Foreskin melanocyte (primary cell): ENCODE measurements at places on chromosomes 6 and 20.

- no peak for DNase-seq
These were observed 68.4 kb downstream of the HDGFL1 start for GRCh38 chr6:22637782-22638181.

- DNase-seq, result no peak
These were observed 53.1 kb downstream of the SLC35D3 start for GRCh38 chr6:136975089-136975715.

- DNase-seq, result no peak
These were observed 412.6 kb upstream of the PLCB4 start for GRCh38 chr20:8656335-8656734.

- peak; percentile 48 for DNase-seq
These were observed 59.9 kb downstream of the ENPP1 start for GRCh38 chr6:131867744-131868143.

GRCh38 chr6:158854214-158855101, 35.3 kb upstream of the EZR start:
- DNase-seq, result no peak

DNA sequence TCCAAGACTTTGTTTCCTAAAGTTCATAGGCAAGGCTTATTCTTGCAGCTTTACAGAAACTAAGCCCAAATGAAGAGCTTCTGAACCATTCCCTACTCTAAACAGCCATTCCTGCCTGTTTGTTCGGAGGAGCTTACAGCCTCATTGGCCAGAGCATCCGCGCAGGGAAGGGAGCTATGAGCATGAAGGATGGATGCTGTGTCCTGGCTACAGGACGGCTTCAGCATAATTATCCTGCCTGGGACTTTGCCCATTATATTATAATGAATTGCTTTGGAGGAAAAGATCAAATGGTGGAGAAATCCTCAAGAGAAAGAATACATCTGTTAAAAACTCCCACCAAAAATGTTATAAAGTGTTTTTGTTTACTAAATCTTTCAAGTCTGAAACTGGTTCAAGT, 378.2 kb upstream of the BTBD3 start:
- DNase-seq, result no peak

DNA sequence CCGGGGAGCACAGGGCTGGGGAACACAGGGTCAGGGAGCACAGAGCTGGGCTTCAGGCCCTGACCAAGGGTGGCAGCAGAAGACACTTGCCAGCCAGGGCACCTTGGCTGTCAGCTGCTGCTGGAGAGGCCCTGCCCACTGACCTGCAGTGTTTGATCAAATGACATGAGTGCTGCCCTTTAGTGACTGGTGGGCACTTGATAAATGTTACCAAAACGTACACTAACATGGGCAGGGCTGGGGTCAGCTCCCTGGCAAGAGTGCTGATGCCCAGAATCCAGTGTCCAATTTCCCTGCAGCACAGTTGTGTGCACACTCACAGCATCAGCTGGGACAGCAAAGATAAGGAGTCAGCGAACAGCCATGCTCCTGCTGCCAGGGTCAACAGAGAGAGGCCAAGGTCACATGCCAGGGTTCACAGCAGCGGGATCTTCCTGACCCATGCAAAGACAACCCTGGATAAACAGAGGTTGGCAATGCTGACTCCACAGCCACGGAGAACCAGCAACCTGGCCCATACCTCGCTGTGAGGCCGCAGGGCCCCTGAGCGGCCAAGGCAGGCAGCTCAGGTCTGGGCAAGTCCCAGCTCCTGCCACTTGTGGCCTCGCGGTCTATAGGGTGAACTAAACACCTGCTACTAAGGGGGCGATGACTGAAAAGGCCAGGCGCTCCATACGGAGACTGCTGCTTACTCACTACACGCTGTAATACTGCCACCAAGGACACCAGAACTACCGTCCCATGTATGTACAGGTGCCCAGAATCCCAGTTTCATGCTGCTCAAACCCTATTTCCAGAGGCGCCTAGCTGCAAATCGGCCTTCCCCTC, 46.3 kb downstream of the NINL start:
- no peak for DNase-seq

DNA sequence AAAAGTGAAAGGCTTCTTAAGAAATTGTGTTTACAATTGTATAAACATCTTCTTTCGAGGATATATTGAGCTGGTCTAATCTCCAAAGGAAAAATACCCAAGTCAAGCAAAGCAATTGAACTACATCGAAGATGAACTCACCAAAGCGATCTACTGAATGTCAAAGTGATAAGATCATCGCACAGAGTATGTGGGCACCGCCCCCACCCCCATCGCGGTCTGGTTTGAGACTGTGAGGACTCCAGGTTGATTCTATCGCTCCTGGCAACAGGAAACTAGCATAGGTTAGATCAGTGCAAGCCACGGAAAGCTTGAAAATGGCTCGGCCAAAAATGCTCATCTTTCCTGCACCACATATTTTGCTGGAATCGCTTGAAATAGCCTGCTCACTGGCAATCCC, 133.2 kb upstream of the RPS6KA2 start:
- DNase-seq, result no peak

- no peak for DNase-seq
These were observed 138.7 kb upstream of the SLC24A3 start for GRCh38 chr20:19073584-19074218.

- no peak for DNase-seq
These were observed 28.5 kb upstream of the CITED2 start for GRCh38 chr6:139402876-139403386.

- no peak for DNase-seq
These were observed 95.8 kb downstream of the CLVS2 start for GRCh38 chr6:123091896-123092271.

DNA sequence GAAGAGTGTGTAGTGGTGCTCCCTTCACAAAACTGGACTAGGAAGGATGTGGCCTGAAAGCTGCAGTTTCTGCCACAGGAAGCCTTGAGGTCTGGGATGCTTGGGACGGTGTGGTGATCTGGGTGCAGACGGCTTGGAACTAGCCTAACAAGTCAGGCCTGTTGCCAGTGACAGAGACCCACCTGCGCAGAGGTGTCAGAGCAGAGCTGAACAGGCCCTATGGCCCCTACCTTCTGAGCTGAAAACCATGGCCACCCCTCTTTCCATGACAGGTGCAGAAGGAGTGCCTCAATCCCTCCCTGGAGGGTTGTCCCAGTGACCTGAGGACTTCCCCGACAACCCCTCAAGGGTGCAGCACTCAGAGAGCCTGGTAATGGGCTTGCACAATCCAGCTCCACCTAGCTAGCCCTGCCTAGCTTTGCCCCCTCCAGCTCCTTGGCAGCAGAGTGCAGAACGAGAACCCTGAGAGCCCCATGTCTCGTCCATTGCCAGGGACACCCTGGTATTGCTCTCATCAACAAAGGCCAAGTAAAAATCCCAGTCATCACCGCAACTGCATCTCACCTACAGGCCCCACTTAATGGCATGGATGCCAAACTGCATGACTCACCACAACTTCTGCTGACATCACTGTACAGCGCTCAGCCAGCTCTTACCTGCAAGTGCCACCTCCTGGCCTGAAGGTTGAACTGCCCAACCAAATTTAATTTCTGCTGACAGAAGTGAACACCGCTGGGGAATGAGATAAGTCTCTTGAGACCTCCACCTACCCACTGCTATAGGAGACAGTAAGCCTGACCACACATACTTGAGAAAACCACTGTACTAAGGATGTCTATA, 563.1 kb downstream of the TFAP2A start:
- no peak for DNase-seq

GRCh38 chr20:6420336-6420735, 297.5 kb upstream of the FERMT1 start:
- no peak for DNase-seq

DNA sequence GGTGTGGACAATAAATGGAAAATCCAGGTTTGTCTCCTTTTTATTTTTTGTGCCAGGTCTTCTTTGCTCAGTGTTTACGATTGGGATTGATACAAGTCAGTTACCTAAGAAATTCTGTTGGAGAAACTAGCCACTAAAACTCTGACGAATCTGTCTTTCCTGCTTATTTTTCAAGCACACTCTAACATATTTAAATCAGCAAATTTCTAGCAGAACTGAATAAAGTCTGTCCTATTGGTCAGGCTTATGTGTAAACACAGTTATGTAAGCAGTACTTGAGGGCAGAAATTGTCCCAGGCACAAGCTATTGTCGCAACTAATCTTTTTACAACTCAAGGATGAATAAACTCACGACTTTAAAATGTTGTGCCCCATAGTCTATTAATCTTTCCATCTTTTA, 12.1 kb upstream of the EXOC2 start:
- DNase-seq, result no peak

DNA sequence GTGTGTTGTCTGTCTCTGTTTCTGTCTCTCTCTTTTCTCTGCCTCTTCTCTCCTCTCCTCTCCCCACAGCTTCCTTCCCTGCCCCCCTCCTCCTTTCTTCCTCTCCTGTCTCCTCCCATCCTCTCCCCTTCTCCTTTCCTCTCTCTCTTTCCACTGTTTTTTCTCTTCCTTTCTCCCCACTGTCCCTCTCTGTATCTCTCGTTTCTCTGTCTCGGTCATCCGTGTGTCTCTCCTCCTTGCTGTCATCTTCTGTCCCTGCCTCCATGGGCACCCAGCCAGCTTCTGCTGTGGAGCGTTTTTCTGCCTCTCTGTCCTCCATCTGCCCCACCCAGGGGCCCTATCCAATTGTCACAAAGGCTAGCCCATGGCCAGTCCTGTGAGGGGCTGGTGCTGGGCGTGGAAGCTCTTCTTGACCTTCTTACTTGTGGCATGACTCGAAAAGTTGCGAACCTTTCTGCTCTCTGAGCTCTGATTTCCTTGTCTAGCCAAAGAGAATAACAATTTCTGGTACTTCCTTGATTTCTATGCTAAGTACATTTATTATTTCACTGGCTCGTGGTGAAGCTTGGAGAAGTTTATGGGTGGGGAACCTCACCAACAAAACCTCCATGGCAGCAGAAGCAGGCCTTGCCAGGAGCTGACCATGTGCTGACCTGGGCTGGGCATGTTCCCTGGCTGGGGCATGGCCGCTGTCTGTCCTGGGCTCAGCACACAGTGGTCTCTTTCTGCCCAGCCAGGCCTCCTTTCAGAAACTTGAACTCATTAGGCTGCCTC, 69.3 kb downstream of the CEBPB start:
- no peak for DNase-seq

DNA sequence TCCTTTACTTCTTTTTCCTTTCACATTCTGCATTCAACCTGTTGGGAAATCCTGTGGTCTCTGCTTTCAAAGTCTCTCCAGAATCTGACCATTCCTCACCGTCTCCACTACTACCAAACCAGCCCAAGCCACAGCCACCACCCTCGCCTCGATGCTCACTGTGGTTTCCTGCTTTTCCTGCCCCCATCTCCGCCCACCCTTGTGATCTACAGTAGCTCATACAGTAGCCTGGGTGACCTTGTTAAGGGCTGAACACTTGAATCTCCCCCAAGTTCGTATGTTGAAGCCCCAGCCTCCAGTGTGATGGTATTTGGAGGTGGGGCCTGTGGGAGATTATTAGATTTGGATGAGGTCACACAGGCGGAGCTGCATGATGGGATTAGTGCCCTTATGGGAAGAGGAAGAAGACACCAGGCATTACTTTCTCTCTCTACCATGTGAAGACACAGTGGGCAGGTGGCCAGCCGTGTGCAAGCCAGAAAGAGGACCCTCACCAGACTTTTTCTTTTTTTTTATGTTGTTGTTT, 189.0 kb upstream of the UST start:
- no peak for DNase-seq

GRCh38 chr6:19891451-19891850, 54.3 kb downstream of the ID4 start:
- DNase-seq, result no peak

- no peak for DNase-seq
These were observed 135.1 kb downstream of the SAMD5 start for GRCh38 chr6:147643341-147644200.

- no peak for DNase-seq
These were observed 37.1 kb upstream of the B4GALT5 start for GRCh38 chr20:49750611-49751396.

- no peak for DNase-seq
These were observed 66.5 kb downstream of the ELOVL5 start for GRCh38 chr6:53282234-53282633.

DNA sequence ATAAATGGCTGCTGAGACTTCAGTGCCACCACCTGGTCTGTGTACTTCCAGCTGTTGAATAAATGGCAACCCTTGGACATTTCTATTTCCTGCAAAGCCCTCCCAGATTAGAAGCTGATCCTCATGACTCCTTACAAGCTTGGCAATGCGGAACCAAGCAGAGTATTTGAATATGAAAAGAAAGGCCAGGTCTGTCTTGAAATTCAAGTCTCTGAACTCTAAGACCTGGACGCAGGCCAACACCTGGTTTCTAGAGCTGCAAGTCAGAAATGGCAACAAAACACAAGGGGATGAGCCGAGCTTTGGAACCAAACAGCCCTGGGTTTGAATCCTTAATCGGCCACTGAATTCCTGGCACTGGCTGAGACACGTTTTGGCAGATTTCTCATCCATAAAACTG, 353.4 kb downstream of the PTPRT start:
- DNase-seq, result no peak

- no peak for DNase-seq
These were observed 53.8 kb upstream of the DACT2 start for GRCh38 chr6:168373389-168373788.

- DNase-seq, result no peak
These were observed 112.6 kb downstream of the CDYL start for GRCh38 chr6:4888841-4889240.

GRCh38 chr20:20010639-20011500, 6.3 kb upstream of the NAA20 start:
- DNase-seq, result peak; percentile 45
